Metanephros (tissue), 2 donors: ENCODE measurements at places on chromosomes 3 and 15. TPM values are rescaled to one million over a fixed set of nuclear protein-coding genes. Genes with fewer than 3 reads are reported as not detected.

Gene ZNF619
- 9.6 TPM for total RNA-seq

Gene GPX1
- total RNA-seq: 118 TPM

Gene LRRC31
- not detected for total RNA-seq

Gene CCR8
- total RNA-seq: not detected

Gene TRPM1
- total RNA-seq: 0.41 TPM

Gene ZNF860
- 2.2 TPM for total RNA-seq

Gene DNAJA4
- total RNA-seq: 32.1 TPM

Gene RASGRP1
- total RNA-seq: 12.7 TPM

Gene ZNF35
- total RNA-seq: 9.9 TPM

Gene EFCAB12
- 2.3 TPM for total RNA-seq

Gene GOLGA8M
- total RNA-seq: 3.7 TPM

Gene SAMD7
- 0.18 TPM for total RNA-seq

Gene SGO1
- total RNA-seq: 4.0 TPM

Gene ATP13A3
- total RNA-seq: 102 TPM

Gene ARL14
- total RNA-seq: not detected
